ENCODE measurements at places on chromosomes 1 and 21. TPM values are rescaled to one million over a fixed set of nuclear protein-coding genes. Genes with fewer than 3 reads are reported as not detected.

DNA sequence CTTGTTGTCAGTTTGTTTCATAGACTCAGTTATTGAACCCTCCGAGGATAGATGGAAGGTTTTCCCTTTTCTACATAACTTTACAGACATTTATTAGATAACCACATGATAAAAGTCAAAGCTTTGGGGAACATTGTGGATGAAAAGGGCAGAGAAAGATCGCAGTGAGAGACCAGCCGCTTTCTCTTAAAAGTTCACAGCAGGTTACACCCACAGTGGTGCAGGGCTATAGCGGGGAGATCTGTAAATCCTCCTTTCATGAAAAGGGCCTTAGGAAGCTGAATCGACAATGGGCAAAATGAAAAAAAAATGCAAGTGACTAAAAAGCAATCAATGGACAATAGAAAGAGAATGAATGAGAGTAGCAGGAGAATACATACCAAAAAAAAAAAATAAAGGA lies 218.6 kb downstream of the GRIK1 start:
- no peak overlapping the region for H3K27ac ChIP-seq
- H3K36me3 ChIP-seq, result no peaks in the 10 kb centered on the region
- no peak for DNase-seq
- H3K4me1 ChIP-seq, result no peaks in the 10 kb centered on the region

- H3K4me3 ChIP-seq, result peak within 1 kb of the TSS; percentile 73
- peaks cover 19% of the 10 kb centered on the region for H3K4me1 ChIP-seq
- H3K36me3 ChIP-seq, result no peaks in the 10 kb centered on the region
- peak within 1 kb of the TSS; percentile 95 for H3K27ac ChIP-seq
- peak; percentile 94 for DNase-seq
Measured at GRCh38 chr1:31938184-31938975, at the start of gene PTP4A2. PTP4A2 (minus strand) TSS chr1:31938368; CDS start chr1:31919065, 19,303 bp downstream.

GRCh38 chr1:222989443-222989842 lies 153.6 kb downstream of the TLR5 start:
- DNase-seq, result no peak
- no peak overlapping the region for H3K27ac ChIP-seq
- H3K4me1 ChIP-seq, result no peaks in the 10 kb centered on the region
- no peaks in the 10 kb centered on the region for H3K36me3 ChIP-seq

- no peaks in the 10 kb centered on the region for H3K36me3 ChIP-seq
- DNase-seq, result no peak
- no peaks in the 10 kb centered on the region for H3K27me3 ChIP-seq
- H3K27ac ChIP-seq, result no peak overlapping the region
- H3K4me1 ChIP-seq, result no peaks in the 10 kb centered on the region
Measured at GRCh38 chr1:181386340-181386739, 97.0 kb upstream of the CACNA1E start.

GRCh38 chr1:171803045-171803444 lies 21.6 kb downstream of the METTL13 start:
- H3K27ac ChIP-seq, result no peak overlapping the region
- no peak overlapping the region for H3K4me3 ChIP-seq

DNA sequence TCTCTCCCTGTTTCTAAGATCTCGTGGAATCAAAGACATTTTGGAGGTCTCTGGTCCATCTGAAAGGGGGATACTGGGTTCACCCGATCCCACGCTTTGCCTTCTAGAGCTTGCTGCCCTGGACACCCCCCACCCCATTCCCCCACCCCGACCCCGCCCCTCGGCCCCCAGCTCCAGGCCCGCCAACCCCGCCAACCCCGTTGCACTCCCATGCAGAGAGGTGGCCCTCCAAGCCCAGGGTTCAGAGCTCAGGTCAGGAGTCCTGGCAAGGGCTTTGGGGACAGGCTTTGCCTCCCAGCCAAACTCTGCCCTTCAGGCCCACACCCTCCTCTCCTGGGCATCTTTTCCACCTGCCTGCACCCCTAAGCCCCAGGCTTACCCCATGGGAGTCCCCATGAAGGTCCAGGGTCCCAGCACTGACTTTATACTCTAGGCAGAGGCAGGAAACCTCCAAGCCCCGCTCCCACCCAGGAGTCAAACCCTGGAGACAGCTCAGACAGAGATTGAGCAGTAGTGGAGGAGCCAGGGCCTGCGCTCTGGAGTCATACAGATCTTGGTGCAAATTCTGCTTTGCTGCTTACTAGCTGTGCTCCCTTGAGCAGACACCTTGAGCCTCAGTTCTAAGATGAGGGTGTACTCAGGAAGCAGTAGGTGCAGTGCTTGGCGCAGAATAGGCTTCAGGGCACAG lies 155.9 kb downstream of the FOXD2 start:
- no peaks in the 10 kb centered on the region for H3K27me3 ChIP-seq
- no peaks in the 10 kb centered on the region for H3K36me3 ChIP-seq
- H3K27ac ChIP-seq, result no peak overlapping the region
- H3K4me1 ChIP-seq, result no peaks in the 10 kb centered on the region
- H3K4me3 ChIP-seq, result no peak overlapping the region

GRCh38 chr1:46603481-46603857 lies 599 bp downstream of the MKNK1 start:
- no peaks in the 10 kb centered on the region for H3K4me1 ChIP-seq
- H3K27me3 ChIP-seq, result no peaks in the 10 kb centered on the region
- peak overlapping the region; percentile 62 for H3K27ac ChIP-seq

- no peaks in the 10 kb centered on the region for H3K36me3 ChIP-seq
- no peaks in the 10 kb centered on the region for H3K27me3 ChIP-seq
- H3K4me1 ChIP-seq, result no peaks in the 10 kb centered on the region
- no peak overlapping the region for H3K4me3 ChIP-seq
- DNase-seq, result no peak
- no peak overlapping the region for H3K27ac ChIP-seq
Measured at GRCh38 chr1:183379951-183380350, 38.2 kb downstream of the NMNAT2 start.

GRCh38 chr1:212712451-212713303 lies 13.0 kb upstream of the BATF3 start:
- DNase-seq, result no peak
- no peaks in the 10 kb centered on the region for H3K4me1 ChIP-seq
- no peaks in the 10 kb centered on the region for H3K36me3 ChIP-seq
- no peak overlapping the region for H3K4me3 ChIP-seq
- H3K27me3 ChIP-seq, result no peaks in the 10 kb centered on the region

GRCh38 chr1:37556712-37557196 lies at the start of gene DNALI1:
DNALI1 (plus strand) TSS chr1:37556940; CDS start chr1:37556995, 55 bp downstream.
- H3K27ac ChIP-seq, result peak within 1 kb of the TSS; percentile 50
- H3K4me3 ChIP-seq, result peak within 1 kb of the TSS; percentile 36
- peak; percentile 89 for DNase-seq
- peaks cover 4% of the 10 kb centered on the region for H3K4me1 ChIP-seq
- no peaks in the 10 kb centered on the region for H3K36me3 ChIP-seq
- H3K27me3 ChIP-seq, result no peaks in the 10 kb centered on the region

DNA sequence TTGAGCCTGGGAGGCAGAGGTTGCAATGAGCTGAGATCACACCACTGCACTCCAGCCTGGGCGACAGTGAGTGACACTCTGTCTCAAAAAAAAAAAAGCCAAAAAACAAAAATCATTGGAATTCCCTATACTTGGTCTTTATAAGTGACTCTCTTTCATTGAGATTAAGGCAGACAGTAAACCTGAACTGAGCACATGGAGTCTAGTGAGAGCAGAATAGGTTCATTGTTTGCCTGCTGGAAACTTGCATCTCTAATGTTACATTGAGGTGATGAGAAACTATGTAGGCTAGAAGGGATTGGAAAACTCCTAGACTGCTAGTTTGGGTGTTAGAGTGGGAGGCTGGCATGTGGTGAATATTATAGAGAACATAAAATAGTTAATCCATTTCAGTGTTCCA lies 25.4 kb downstream of the MAST2 start:
- H3K36me3 ChIP-seq, result no peaks in the 10 kb centered on the region
- no peak for DNase-seq
- no peaks in the 10 kb centered on the region for H3K4me1 ChIP-seq
- H3K27me3 ChIP-seq, result no peaks in the 10 kb centered on the region
- H3K27ac ChIP-seq, result no peak overlapping the region

DNA sequence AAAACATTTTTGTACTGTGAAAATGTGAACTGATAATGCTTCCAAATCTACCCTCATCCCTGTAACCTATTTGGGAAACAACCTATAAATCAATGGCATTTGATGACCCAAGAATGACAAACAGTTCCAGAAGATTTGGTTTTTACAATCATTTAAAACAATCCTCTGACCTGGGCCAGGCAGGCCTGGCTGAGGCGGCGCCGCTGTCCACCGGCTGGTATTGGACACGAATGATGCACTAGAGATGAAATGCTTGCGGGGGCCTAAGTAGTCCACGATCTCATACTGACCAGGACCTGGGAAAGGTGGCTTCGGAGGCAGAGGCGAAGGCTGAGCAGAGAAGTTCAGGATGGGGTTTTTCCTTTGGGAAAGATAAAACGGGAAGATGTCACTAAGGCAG lies 41.5 kb downstream of the GRHL3 start:
- DNase-seq, result no peak
- no peaks in the 10 kb centered on the region for H3K4me1 ChIP-seq
- no peaks in the 10 kb centered on the region for H3K27me3 ChIP-seq
- H3K4me3 ChIP-seq, result no peak overlapping the region
- H3K36me3 ChIP-seq, result no peaks in the 10 kb centered on the region

Gene CELA2A
- total RNA-seq, result not detected
